ENCODE measurements at places on chromosomes 7 and 10.

DNA sequence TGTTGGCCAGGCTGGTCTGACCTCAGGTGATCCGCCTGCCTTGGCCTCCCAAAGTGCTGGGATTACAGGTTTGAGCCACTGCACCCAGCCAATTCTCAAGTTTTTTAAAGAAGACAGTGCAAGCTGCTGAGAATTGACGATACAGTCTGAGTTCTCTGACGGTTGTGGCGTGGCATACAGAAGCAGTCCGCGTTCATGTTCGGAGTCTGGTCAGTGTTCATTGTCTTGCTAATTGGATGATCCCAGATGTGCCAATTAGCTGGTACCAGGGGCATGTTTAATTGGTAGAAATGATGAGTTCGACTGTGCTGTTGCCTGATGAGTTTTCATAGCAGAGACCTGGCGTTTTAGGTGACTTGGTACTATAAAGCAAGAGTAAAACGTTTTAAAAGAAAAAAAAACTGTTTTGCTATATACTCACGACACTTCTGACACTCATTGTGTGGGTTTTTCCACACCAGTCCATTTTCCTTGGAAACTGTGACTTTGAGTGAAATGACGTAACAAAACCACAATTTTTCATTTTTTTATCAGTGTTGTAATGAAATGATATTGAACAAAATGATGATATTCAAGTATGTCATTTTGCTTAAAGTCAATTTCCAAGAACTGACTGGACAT lies 32.3 kb downstream of the CAMK1D start:
- DNase-seq: no peak

DNA sequence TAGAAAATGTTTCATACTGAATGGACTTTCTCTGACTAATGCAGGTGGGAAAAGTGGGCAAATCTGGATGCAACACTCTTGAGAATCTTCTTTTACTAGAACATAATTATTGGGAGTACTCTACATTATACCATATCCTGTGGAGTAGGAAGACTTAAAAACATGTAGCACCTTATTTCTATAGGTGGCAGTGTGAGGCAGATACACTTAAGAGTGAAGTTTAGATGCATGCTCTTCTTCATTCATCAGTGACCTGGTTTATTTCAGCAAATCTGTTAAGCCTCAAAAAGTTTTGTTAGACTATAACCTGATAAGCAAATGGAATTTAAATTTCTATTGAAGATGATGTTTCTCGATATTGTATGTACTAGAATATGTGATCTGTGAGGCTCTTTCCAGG lies 1087.1 kb upstream of the LRRN3 start:
- no peak for DNase-seq

DNA sequence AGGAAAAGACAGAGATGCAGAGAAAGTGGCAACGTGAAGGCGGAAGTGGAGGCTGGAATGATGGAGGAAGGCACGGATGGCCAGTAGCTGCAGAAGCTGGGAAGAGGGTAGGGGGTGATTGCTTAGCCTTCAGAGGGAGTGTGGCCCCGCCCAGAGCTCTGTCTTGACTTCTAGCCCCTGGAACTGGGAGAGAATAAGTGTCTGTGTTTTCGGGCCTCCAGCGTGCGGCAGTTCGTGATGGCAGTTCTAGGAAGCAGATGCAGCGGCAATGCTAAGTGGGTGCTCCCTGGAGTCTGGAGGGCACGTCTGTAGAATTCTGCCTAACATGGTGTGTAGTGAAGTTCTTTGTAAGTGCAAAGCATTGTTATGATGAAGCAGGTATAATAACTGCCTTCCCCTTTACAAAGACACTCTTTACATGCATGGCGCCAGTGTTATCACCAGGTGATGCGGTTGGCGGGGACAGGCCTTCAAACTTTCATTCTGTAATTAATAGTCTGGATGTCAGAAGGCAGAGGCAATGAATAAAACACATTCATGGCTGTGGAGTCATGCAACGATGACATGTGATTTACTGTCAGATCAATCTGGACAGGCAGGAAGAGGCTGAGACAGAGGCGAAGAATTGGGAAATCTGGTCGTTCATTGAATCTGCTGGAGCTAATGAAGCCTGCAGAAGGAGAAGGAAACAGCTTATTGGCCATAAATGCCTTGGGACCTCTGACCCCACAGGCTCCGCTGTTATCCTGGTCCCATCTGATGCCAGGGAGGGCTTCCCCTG lies 228.6 kb downstream of the GLRX3 start:
- no peak for DNase-seq

GRCh38 chr10:3747984-3748383 lies 37.0 kb downstream of the KLF6 start:
- DNase-seq: no peak

DNA sequence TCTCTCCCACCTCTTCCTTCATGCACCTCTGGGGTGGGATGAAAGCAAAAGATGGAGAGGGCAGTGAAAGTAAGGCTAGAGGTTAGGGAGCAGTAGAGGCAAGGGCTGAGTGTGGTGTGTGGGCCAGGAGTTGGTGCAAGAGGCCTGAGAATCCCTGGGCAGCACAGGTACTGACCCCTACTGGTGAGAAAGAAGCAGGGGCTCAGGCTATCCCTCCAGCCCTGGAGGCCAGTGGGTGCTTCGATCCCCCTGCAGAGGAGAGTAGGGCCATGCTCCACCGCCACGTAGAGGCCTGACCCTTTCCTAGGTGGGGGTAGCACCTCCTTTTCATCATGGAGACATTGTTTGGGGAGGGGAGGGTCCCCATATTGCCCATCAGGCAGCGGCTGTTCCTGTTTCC lies 9.8 kb downstream of the CDHR1 start:
- DNase-seq: no peak

GRCh38 chr7:3272691-3273141 lies 28.3 kb upstream of the SDK1 start:
- DNase-seq: no peak

- no peak for DNase-seq
Observed at GRCh38 chr7:131861620-131862346, 305.4 kb upstream of the PODXL start.

- DNase-seq: no peak
Observed at GRCh38 chr10:63480237-63480636, 14.5 kb upstream of the JMJD1C start.

DNA sequence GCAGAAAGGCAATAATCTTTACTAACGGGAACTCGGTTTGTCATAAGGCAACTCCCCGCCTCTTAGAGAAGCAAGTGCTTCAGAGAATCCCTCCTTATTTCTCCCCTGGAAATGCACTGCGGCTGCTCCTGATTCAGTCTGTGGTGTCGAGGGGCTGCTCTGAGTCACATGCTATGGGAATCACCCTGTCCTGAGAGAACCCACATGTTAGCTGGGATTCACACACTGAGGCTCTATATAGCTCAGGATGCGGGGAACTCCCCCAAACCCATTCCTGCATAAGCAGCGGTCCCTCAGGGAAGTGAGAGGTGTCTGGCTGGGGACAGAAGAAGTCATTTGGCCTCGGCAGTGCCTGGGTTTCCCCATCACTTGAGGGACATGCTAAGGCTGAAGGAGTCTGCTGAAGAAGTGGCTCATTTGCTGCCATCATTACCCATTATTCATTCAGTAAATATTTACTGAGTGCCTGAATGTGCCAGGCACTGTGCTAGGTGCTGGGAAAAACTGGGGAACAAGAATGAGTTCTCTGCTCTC lies 87.5 kb downstream of the ATXN7L1 start:
- DNase-seq: no peak

All from head of caudate nucleus (tissue), 42 donors.